ENCODE measurements at places on chromosomes 7 and 10.

- no peak for DNase-seq
These were observed 189.8 kb upstream of the SEMA3A start for GRCh38 chr7:84384417-84384816.

DNA sequence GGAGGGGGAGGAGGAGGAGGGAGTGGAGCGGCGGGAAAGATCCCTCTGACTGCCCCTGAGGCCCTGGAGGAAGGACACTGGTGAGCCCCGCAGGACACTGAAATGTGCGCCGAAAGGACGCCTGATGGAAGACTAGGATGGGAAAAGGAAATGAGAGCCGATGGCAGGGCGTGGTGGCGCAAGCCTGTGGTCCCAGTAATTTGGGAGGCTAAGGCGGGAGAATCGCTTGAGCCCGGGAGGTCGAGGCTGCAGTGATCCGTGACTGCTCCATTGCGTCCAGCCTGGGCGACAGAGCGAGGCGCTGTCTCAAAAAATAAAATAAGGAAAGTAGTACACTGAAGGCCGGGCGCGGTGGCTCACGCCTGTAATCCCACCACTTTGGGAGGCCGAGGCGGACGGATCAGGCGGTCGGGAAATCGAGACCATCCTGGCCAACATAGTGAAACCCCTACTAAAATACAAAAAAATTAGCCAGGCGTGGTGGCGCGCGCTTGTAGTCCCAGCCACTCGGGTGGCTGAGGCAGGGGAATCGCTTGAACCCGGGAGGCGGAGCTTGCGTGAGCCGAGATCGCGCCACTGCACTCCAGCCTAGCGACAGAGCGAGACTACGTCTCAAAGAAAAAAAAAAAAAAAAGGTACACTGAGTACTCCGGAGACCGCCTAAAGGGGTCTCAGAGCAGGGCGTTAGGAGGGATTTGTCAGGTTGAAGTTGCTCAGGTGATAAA, 561 bp upstream of the HNRNPF start:
- no peak for DNase-seq

DNA sequence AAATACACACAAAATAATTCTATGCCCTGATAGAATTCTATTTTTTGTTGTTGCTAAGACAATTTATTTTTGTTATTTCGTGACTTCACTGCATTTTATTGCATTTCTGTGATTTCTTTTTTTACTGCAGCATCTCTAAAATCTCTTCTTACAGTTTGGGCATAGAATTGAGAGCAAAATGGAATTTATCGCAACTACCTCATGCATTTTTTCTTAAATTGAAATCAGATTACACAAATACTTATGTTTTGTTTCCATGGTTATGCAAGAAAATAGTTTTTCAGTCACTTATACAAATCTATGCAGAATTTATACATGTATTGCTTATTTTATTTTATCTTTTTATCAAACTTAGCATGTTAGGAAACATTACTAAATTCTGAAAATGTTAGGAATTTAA, 781.8 kb upstream of the LRRTM3 start:
- no peak for DNase-seq

- no peak for DNase-seq
These were observed 37.6 kb downstream of the FAM53B start for GRCh38 chr10:124706462-124707143.

DNA sequence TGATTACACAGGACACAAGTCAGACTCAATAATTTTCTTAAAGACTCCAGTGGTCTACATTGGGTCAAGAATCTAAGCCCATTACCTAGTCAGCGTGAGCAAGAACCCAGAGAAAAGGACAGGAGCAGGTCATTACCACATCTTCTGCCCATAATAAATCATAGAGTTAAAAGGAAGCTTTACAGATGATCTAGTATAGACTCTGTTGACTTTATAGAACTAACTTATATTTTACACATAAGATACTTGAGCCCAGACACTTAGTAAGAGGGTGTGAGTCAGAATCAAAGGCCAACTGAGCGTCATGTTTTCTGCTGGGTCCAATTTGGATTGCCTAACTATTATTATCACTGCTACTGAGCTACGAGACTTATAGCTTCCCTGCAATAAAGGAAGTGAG, 206.1 kb upstream of the NPSR1 start:
- DNase-seq, result no peak

DNA sequence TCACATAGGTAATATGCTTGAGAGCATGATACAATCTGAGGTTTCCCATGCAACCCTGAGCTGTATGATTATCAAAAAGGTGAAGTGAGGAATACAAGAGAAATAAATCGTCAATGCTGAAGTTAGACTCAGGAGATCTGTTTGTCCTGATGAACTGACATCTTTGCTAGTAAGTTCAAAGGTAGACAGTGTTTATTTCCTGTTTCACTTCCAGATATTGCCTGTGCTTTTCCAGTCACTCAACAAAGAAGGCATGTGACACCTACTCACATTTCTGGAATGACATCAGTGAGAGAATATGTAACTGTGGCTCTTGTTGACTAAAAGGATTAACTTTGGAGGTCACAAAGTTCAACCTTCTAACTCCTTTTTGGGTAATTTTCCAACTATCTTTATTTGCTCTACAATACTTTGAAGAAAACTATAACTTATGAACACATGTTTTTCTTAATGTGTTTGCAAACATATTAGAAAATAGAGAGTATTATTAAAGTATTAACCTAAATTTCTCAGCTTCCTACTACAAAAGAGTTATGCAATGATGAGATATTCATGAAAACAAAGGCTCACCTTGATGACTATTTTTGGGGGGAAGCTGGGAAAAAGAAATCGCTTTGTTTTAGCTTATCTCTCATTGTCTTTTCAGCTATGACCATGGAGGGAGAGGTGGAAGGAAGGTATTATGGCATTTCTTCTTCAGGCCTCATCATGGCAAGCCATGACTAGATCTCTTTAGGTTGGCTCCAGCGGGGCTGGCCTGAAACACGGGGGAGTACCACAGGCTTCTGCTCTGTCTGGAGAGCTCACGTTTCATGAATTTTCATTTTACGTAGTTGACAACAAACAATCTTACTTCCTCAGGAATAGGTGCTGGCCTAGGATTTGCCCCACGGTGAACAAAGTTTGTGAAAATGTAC, 214.7 kb upstream of the SLC26A5 start:
- DNase-seq, result peak; percentile 72

DNA sequence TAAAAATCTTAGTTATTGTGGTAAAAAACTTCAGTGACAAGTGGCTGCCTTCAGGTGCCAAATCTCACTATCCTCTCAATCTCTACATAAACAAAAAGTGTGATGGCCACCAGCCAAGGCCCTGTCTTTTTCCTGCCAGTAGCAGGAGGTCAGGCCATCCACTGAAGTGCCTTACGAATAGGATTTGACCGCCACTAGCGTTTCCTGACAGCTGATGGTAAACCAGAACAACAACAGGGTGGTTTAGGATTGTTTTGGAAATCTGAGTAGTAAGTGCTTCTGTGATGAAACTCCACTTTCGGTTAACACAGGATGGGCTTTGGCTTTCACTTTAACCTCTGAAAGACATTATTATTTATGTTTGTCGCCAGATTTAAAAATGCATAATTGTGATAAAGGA, 55.7 kb upstream of the OGDHL start:
- no peak for DNase-seq

GRCh38 chr10:19178675-19179074, 130.1 kb downstream of the MALRD1 start:
- no peak for DNase-seq

Measured in non-pigmented ciliary epithelial cell (primary cell).